ENCODE measurements at places on chromosomes 3 and 15. TPM values are rescaled to one million over a fixed set of nuclear protein-coding genes. Genes with fewer than 3 reads are reported as not detected.

MEX3B gene
- 0.58 TPM for polyA plus RNA-seq

RYK gene
- 44.3 TPM for polyA plus RNA-seq

CCRL2 gene
- polyA plus RNA-seq: 5.5 TPM

TNIK gene
- polyA plus RNA-seq: 0.91 TPM

OR5K2 gene
- not detected for polyA plus RNA-seq

NR2E3 gene
- 0.04 TPM for polyA plus RNA-seq

STRC gene
- polyA plus RNA-seq: 0.19 TPM

GOLGA8K gene
- polyA plus RNA-seq: 1.2 TPM
